ENCODE measurements at places on chromosomes 1 and 21.

GRCh38 chr1:200354243-200354642, 55.6 kb downstream of the ZNF281 start:
- peaks cover 22% of the 10 kb centered on the region for H3K4me1 ChIP-seq
- no peaks in the 10 kb centered on the region for H3K36me3 ChIP-seq
- no peak overlapping the region for H3K4me3 ChIP-seq
- DNase-seq, result no peak
- H3K27ac ChIP-seq, result no peak overlapping the region

- peaks cover 4% of the 10 kb centered on the region for H3K27me3 ChIP-seq
- H3K4me3 ChIP-seq, result no peak overlapping the region
- no peak overlapping the region for H3K27ac ChIP-seq
Measured at GRCh38 chr1:156378557-156378956, 9.5 kb downstream of the RHBG start.

- peaks cover 21% of the 10 kb centered on the region for H3K4me1 ChIP-seq
- H3K4me3 ChIP-seq, result peak overlapping the region; percentile 76
- peaks cover 2% of the 10 kb centered on the region for H3K36me3 ChIP-seq
- H3K27me3 ChIP-seq, result peaks cover 31% of the 10 kb centered on the region
Measured at GRCh38 chr1:220528679-220529501, 954 bp downstream of the MARK1 start.

GRCh38 chr1:162732566-162733335, 57.8 kb upstream of the HSD17B7 start:
- no peaks in the 10 kb centered on the region for H3K4me1 ChIP-seq
- no peaks in the 10 kb centered on the region for H3K36me3 ChIP-seq
- peaks cover 6% of the 10 kb centered on the region for H3K27me3 ChIP-seq
- H3K27ac ChIP-seq, result no peak overlapping the region
- no peak for DNase-seq

DNA sequence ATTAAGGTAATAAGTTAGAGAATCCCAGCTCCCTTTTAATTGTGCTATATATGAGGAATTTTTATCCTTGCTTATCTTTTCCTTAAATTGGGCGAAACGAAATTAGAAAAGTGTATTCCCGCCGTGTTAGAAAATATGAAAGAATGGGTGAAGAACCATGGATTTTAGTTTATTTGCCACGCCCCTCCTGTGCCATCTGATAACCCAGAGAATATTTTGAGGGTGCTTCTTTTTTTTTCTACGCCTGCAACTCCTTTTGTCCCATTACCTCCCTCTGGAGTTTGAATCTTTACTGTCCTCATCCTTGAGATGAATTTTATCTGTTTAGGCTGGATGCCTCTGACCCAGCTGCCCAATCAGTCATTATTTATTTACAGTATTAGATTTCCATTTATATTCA, 1.6 kb downstream of the TLCD4 start:
- no peak overlapping the region for H3K4me3 ChIP-seq
- H3K4me1 ChIP-seq, result peaks cover 7% of the 10 kb centered on the region
- H3K27me3 ChIP-seq, result peaks cover 44% of the 10 kb centered on the region
- H3K36me3 ChIP-seq, result peaks cover 2% of the 10 kb centered on the region
- H3K27ac ChIP-seq, result no peak overlapping the region

DNA sequence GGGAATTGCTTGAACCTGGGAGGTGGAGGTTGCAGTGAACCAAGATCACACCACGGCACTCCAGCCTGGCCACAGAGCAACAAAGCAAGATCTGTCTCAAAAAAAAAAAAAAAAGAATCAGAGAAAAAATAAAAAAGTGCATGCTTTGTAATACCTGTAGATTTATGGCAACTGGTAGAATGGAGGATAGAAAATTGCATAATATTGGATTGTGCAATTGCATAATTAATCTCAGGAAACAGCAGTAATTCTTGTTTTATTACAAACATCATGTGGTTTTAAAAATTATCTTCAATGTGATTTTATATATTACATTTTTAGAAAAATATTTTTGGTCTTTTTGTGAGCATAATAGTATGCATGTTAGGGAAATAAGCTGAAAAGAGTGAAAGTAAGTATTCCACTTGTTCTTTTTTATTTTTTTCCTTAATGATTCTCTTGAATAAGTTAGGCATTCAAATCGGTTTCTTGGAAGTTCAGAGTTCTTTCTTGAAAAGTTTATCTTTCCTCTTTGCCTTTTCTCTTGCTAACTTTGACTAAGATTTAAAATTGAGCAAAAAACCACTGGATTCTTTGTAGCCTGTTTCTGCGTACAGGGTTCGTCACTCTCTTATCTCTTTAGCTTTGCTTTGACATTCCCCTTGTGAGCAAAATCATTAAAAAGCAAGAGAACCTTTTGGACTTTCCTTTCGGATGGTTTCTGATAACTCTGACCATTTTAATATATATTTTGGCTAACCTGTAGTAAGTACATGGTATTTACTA, 127.5 kb upstream of the ADAMTS5 start:
- no peak overlapping the region for H3K4me3 ChIP-seq
- no peak overlapping the region for H3K27ac ChIP-seq
- no peaks in the 10 kb centered on the region for H3K36me3 ChIP-seq
- H3K4me1 ChIP-seq, result no peaks in the 10 kb centered on the region

DNA sequence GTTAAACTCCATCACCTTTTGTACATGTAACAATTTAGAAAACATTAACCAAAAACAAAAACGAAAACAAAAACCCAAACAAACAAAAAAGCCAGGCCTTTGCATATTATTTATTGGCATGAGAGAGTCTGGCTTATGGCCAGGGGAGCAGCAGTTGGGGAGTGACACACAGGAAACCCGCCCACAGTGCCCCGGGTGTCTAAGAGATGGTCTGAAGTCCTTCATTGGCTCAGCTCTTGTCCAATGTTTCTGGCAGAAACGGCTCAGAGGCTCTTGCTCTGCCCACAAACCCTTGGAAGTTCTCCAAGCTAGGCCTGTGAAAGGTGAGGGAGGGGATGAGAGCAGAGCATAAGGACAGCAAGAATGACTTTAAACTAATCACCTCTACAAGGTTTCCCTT, 131.5 kb downstream of the CNIH3 start:
- H3K4me3 ChIP-seq, result no peak overlapping the region
- H3K27me3 ChIP-seq, result no peaks in the 10 kb centered on the region
- no peaks in the 10 kb centered on the region for H3K36me3 ChIP-seq
- DNase-seq, result no peak
- no peaks in the 10 kb centered on the region for H3K4me1 ChIP-seq

DNA sequence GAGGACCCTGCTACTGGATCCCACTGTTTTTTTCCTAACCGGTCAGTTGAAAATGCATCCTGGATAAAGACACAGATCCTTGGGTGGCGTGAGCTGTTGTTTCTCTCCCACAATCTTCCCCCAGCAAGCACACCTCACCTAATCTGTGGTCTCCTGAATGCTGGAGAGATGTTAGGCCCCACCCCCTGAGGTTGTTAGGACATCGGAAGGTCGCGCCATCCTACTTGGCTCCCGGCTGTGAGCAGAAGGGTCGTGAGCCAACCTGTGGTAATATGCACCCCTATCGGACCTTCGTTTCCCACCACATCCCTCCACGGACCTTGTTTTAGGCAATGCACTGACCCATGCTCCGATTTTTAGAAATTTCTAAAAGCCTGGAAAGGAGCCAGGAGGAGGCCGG, 89.9 kb upstream of the IPO9 start:
- H3K36me3 ChIP-seq, result no peaks in the 10 kb centered on the region
- H3K4me1 ChIP-seq, result peaks cover 35% of the 10 kb centered on the region
- H3K27ac ChIP-seq, result no peak overlapping the region

DNA sequence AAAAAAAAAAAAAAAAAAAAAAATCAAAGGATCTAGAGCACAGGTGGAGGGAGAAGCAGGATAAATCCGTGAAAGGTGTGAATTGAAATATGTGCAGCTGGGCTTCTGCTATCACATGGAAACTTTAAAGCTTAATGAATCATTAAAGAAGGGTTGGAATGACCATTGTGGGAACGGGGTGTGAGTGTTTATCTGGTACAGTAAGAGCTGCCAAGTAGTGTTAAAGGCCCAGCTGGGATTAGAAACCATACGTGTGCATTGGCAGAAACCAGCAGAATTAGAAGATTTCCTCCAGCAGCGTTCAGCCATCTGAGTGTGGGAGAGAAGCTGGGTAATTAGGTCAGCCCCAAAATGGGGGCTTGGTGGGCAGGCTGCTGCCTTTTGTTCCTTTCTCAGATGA, 13.5 kb downstream of the FALEC start:
- H3K4me3 ChIP-seq, result no peak overlapping the region
- no peaks in the 10 kb centered on the region for H3K4me1 ChIP-seq
- no peak overlapping the region for H3K27ac ChIP-seq
- no peak for DNase-seq

- no peak overlapping the region for H3K27ac ChIP-seq
- DNase-seq, result no peak
- no peaks in the 10 kb centered on the region for H3K27me3 ChIP-seq
Measured at GRCh38 chr1:164660412-164660772, 101.4 kb downstream of the PBX1 start.

DNA sequence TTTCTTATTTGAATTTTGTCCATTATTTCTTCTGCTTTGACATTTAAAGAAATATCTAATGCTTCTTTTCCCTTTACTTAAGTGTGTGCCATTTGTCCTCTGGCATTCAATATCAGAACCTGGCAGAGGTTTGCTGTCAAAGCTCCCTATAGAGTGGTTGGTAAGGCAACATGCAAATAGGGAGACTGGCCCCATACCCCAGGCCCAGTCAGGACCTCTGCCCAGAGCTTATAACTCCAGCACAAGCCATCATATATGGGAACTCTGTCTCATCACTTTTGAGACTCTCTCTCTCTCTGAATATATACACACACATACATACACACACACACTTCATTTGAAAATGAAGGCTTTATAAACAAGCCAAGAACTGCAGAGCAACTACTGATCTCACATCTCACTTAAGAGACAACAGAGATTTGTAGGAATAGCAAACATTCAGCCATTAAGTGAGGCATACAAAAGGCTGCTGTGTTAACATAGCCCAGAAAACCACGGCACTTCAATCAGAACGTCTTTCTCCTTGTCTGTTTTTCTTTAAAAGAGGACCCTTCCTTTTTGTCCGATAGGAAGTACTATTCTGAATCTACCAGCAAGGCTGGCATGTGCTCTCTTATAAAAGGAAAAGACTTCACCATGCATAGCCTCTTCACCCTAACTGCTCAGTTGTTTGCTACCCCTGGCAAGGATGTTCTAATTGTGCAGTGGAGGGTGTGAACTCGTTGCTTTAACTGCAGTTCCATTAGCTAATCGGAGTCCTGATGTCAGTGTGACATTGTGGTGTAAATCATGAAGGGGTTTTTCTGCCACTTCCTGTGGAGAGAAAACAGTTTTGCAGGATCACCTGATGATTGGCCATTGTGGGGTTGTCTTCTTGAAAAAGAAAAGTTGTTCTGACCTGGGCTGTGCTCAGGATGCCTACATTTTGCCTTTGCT, 101.7 kb downstream of the NR5A2 start:
- no peak for DNase-seq
- peaks cover 2% of the 10 kb centered on the region for H3K27me3 ChIP-seq
- peaks cover 19% of the 10 kb centered on the region for H3K4me1 ChIP-seq
- H3K27ac ChIP-seq, result no peak overlapping the region

- peaks cover 7% of the 10 kb centered on the region for H3K4me1 ChIP-seq
- no peaks in the 10 kb centered on the region for H3K36me3 ChIP-seq
- no peak for DNase-seq
- H3K27ac ChIP-seq, result no peak overlapping the region
- H3K27me3 ChIP-seq, result no peaks in the 10 kb centered on the region
Measured at GRCh38 chr1:56550138-56550858, 29.1 kb downstream of the PLPP3 start.

DNA sequence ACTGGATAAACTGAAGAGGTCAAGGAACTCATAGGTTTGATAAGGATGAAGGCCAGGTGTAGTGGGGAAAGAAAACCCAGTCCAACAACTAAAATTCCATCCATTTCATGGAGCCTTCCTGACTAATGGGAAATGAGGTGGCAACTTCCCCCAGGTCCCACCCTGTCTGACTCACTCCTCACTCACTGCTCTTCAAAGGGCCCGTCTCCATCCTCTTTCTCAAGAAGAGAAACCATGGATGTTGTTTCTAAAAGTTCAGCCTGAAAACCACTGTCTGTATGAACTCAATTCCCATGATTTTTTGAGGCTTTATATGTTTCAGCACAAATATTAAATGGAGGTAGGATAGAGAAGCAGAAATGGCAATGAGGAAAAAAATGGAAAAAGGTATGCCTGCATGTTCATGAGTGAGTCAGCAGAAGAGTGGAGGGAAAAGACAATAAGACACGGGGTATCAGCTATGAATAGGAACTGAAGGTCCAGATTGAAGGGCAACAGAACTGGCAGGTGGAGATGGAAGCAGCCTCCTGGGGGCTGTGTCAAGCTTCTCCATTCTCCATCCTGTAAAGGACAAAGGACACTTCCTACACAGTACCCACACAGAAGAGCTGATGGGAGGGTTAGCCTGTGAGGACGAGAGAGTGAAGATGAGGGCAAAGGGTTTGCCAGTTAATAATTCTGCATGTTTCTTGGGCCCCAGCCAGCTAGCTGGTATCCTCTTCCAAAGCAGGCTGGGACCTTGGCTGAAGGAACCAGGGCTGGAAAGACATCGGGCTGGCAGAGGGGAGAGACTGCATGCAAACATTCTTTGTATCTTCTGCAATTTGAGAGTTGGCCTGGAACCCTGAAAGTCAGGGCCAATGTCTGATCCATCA, 5.5 kb upstream of the ELOVL1 start:
- H3K36me3 ChIP-seq, result peaks cover 12% of the 10 kb centered on the region
- no peak overlapping the region for H3K4me3 ChIP-seq
- H3K27ac ChIP-seq, result no peak overlapping the region
- H3K27me3 ChIP-seq, result no peaks in the 10 kb centered on the region
- no peak for DNase-seq

DNA sequence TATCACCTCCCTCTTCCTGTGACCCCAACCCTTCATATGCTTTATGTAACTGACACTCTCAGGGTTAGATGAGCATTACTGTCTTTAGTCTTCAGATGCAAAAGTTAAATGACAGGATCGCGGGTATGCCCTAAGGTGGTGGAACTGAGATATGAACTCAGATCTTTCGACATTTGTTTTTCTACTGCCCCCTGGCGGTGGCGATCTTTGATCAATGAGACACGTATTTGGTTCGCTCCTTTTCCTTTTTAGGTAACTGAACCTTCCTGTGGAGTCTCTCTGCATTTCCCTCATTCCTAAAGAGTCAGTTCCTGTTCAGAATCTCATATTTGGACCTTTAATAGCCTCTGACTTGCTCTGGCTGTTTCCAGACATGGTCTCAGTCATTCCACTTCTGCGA, 47.8 kb upstream of the ZP4 start:
- H3K36me3 ChIP-seq, result no peaks in the 10 kb centered on the region
- no peak overlapping the region for H3K4me3 ChIP-seq
- H3K4me1 ChIP-seq, result no peaks in the 10 kb centered on the region

- H3K27me3 ChIP-seq, result no peaks in the 10 kb centered on the region
- no peak overlapping the region for H3K27ac ChIP-seq
- DNase-seq, result no peak
Measured at GRCh38 chr1:58440696-58441095, 105.8 kb downstream of the OMA1 start.

GRCh38 chr21:34642211-34643075, 26.4 kb upstream of the CLIC6 start:
- no peak for DNase-seq
- peaks cover 24% of the 10 kb centered on the region for H3K4me1 ChIP-seq
- H3K27me3 ChIP-seq, result peaks cover 3% of the 10 kb centered on the region

Measured in activated B cell treated with CpG ODN at 0.5 μM for 24 hours (primary cell).